ENCODE measurements at places on chromosomes 16 and 17.
A peak's percentile ranks its signal among the peaks of the same experiment; 100 is the strongest.

GRCh38 chr16:28905800-28906372 is 19.2 kb downstream of the RABEP2 start:
- no peak for DNase-seq

GRCh38 chr16:27114006-27114405 is 47.3 kb downstream of the C16orf82 start:
- DNase-seq = no peak

- peak; percentile 47 for DNase-seq
Observed at GRCh38 chr17:40190197-40191021, 13.1 kb downstream of the RAPGEFL1 start.

- no peak for DNase-seq
Observed at GRCh38 chr16:69069504-69069903, 35.9 kb upstream of the HAS3 start.
